ENCODE measurements at places on chromosomes 2 and 18.

DNA sequence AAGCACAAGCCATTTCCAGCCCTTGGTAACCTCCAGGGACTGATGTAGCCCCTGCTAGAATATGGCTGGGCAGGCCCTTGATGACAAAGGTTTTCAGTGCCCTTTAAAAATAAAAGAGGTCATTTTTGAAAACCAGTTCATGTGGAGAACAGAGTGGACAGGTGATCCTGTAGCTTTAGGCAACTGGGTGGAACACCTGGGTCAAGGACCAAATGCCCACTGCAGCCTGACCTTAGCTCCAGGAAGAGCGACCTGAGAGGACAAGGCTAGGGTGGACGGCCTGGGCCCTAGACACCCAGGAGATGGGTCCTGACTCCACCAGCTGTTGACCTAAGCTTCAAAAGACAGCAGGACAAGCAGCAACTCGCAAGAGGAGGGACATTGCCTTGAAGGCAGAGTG is 116.6 kb downstream of the LIPG start:
- DNase-seq: no peak

DNA sequence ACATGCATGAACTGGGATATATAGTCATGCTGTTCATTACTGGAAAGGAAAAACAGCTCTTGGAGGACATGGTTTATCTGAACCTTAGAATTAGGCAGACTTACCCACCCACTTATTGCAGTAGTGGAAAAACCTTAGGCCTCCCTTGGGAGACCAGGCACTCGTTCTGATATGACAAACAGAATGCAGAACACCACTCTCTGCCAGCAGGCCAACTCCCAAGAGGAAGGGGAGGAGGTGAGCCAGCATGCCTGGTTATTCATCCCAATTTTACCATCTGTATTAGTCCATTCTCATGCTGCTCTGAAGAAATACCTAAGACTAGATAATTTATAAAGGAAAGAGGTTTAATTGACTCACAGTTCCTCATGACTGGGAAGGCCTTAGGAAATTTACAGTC is 17.5 kb downstream of the C18orf63 start:
- no peak for DNase-seq

DNA sequence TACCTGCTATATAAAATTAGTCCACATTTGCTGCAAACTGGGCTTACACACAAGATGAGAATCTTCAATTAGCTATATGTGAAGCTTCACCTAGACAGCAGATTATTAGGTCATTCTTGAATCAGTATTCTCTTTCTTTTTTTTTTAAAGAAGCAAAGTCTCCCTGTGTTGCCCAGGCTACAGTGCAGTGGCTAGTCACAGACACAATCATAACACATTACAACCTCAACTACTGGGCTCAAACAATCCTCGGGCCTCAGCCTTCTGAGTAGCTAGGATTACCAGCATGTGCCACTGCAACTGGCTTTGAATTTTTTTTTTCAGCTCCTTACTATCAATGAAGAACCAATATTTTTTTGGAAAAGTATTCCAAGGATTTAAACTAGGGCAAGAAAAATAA is 30.5 kb downstream of the OLA1 start:
- DNase-seq: no peak

DNA sequence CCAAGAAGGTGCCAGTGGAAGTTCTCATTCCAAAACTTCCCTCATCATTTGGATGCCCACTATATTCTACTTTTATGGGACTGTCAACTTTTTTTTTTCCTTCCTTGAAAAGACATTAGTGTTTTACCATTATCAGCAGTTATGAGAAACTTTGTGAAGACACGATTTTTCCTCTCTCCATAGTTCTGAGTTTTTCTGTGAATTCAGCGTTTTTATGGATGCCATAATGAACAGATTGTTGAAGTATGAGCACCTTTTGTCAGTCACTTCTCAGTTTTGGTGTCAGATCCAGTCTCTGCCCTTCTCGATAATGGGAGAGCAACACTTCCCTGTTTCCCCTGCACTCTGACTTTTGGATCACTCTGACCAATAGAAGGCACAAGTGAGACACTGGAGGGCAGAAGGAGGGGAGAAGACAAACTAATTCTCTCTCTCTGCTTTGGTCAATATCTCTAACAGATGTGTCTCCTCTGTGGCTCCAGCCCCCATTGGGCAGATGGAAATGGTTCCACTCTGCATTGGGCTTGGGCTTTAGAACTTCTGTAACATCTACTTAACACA is 53.5 kb upstream of the FN1 start:
- no peak for DNase-seq

- no peak for DNase-seq
These were observed 260.8 kb upstream of the FAM98A start for GRCh38 chr2:33859811-33860461.
